Activated CD8-positive, alpha-beta memory T cell treated with anti-CD3 and anti-CD28 coated beads for 1 hour (primary cell): ENCODE measurements at places on chromosomes 6 and 20.

DNA sequence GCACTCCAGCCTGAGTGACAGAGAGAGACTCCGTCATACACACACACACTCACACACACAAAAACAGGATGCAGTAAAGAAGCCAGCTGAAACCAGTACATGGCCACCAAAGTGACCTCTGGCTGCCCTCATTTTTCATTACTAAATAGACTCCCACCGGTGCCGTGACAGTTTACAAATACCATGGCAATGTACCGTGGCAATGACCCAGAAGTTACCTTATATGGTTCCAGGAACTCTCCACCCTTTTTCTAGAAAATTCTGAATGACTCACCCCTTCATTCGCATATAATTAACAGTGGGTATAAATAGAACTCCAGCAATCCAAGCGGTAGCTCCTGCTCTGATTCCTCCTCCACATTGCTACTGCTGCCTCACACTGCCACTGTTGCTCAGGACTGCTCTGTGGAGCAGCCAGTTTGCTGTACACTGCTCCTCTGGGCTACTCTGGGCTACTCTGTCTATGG is 57.7 kb downstream of the SNX5 start:
- DNase-seq = no peak

GRCh38 chr6:149306967-149307366 is 10.5 kb upstream of the TAB2 start:
- no peak for DNase-seq

DNA sequence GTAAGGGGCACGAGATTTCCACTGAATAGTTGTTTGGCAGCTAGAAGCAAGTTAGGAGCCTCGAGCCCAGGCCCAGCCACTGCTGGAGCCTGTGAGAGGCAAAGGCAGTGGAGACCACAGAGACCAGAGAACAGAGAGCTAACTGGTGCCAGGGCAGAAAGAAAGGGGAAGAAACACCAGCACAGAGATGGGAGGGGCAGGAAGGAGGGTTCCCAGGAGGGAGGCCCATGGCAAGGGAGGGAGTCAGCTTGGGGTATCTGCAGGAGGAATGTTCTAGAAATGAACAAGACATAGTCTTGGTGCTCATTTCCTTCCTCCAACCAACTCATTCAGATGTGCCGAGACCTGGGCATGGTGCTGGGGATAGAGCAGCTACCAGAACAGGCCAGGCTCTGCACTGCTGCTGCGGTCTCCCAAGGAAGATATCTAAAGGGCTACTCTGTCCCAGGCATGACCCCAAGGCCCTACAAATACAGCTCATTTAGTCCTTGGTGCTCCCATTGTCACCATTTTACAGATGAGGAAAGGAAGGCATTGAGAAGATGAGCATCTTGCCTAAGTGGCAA is 10.7 kb downstream of the ANGPT4 start:
- DNase-seq = no peak

DNA sequence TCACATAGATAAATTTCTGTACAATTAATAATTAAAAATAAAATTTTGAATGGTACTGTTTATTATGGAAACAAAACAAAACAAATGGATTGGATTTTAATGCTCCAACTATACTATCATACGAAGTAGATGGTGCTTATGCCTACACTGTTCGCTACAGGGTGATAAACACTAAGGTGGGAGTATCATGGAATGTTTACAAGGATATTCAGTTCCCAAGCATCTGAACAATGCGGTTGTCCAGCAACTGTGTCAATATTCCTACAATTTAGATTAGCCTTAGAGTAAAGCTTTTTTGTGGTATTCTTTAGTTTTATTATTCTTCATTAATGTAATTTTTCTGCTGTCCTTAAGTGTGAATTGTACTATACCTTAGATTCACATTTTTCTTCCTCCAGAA is 105.1 kb downstream of the MMS22L start:
- no peak for DNase-seq

- no peak for DNase-seq
Observed at GRCh38 chr6:43702534-43703440, 15.2 kb upstream of the MRPS18A start.

GRCh38 chr6:39922821-39923220 is 11.4 kb downstream of the MOCS1 start:
- DNase-seq = no peak

DNA sequence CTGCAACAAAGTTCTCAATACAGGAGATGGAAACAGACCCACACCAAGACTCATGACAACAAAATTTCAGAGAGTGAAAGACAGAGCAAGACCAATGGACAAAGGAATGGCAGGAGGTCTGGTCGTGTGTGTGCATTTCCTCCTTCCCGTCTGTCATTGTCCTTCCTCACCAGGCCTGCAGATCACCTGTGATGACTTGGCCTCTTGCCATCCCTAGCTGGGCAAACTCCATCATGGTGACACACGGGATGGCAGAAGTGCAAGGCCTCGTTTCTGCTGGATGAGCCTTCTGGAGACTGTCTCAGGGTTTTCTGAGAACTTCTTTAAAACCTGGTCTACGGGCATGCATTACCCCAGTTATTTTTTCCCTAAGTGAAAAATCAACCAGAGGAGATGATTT is 49.2 kb downstream of the RPP21 start:
- no peak for DNase-seq

- DNase-seq = no peak
Observed at GRCh38 chr6:158795516-158795915, 23.7 kb downstream of the EZR start.
